T1000 (cell line): ENCODE measurements at places on chromosomes 5 and 9.
A peak's percentile ranks its signal among the peaks of the same experiment; 100 is the strongest.

GRCh38 chr9:23790351-23791260 lies 35.4 kb downstream of the ELAVL2 start:
- no peak for DNase-seq

DNA sequence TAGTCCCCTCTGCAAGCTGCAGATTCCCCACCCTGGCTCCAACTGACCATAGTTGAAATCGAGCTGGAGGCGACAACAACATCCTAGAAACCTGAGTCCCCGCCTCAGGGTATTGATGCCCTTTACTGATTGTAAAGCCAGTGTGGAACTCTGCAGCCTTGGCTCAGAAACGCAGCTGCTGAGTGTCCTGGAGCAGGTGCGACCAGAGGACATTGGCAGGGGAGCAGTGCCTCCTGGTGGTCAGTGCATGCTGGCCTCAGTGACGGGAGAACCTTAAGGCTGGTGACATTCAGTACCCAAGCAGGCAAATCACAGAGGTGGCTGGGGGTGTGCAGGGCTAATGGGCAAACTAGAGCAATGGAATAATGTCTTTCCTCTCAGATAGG lies 20.4 kb upstream of the ZNF354B start:
- no peak for DNase-seq

GRCh38 chr9:107638521-107639310 lies 149.1 kb upstream of the KLF4 start:
- DNase-seq, result no peak

DNA sequence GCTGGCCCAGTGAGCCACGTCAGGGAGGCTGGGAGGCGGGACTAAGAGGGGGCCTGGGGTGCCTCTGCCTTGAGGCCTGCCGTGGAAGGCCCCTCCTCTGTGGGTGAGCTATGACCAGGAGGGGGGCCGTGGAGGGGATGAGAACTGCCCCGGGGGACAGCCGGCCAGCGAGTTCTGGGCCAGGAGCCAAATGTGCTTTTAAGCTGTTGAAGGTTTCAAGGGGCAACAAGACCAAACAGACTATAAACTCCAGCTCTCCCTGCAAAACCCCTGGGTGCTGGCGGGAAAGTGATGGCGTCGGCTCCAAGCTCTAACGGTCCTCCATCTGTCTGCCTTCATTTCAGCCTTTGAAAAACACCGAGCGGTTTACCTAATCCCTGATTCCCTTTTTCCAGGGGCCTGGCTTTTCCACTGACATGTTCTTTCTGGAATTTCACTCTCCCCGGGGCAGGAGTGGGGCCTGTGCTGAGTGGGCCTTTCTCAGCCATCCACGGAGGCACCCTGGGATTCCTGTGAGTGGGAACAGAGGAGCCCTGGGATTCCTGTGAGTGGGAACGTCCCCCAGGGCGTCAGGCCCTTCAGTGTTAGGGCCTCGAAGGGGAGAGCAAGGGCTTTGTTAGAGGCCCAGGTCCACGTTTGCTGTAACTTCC lies 65.6 kb downstream of the COL5A1 start:
- DNase-seq, result peak; percentile 90

DNA sequence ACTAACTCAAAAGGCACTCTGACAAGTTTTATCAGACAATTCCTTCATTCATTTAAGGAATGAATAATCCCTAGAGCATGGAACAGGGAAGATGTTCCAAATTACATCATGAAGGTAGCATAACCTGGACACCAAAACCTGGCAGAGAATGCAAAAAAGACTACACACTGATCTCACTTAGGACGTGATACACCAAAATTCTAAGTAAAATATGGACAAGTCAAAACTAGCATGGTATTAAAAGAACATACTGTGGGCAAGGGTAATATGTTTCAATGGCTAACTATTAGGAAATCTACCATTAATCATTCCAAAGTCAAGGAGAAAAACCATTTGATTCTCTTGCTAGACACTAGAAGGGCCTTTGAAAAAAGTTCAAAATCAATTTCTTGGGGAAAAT lies 176.5 kb downstream of the HSPA4 start:
- no peak for DNase-seq

DNA sequence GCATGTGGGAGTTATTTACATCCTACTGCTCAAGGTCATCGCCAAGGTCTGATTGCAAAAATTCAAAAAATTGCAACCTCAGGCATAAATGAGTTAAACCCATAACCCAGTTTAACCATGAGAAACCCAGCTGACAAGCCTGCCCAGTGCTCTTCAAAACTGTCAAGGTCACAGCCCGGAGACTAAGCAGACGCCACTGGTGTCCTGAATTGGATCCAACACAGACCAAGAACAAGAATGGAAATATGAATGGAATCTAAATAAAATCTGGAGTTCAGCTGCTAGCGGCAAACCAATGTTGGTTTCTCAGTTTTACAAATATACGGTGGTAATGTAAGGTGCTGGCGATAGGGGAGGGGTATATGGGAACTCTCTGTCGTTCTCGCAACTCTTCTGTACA lies 201.5 kb upstream of the MVB12B start:
- DNase-seq, result no peak
